ENCODE measurements at places on chromosomes 2 and 18.

GRCh38 chr2:213220967-213221603 lies 63.2 kb upstream of the SPAG16 start:
- DNase-seq = no peak

- DNase-seq = no peak
Observed at GRCh38 chr2:16161768-16162490, 221.6 kb downstream of the MYCN start.

GRCh38 chr2:223800908-223801307 lies 36.5 kb downstream of the AP1S3 start:
- no peak for DNase-seq

DNA sequence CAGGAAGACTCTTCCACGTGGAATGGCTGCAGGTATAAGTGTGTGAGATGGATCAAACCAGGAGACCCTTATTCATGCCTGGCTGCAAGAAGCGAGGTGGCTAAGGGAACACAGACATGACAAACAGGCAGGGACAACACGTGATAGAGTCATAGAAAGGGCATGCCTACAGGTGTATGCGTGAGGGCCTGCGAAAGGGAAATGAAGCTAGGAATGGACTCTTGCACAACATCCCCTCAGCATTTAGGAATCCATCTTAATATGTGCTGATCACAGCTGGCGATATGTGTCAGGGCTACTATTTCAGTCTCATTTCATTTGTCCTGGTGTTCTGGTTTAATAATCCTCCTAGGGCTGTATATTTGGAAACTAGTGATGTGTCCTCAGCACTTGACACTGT lies 291.2 kb downstream of the MYT1L start:
- no peak for DNase-seq

- DNase-seq = no peak
Observed at GRCh38 chr2:74872389-74872836, 38.5 kb downstream of the HK2 start.

GRCh38 chr2:10328670-10329579 lies 26.2 kb downstream of the HPCAL1 start:
- DNase-seq = no peak

DNA sequence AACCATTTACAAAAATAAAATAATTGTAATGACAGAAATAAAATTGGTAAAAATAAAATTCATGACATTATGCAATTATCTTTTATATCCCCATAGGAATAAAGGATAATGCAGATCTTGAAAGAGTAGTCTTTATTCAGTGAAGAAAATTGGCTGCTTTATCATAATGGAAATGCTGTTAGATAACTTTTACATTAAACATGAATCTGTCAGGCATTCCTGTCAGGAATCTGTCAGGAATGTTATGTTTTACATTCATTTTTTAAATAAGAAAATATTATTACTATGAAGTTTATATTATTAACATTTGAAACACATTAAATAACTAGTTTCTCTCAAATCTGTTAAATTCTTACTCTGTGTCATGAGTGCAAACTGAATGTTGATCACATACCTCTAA lies 1024.7 kb upstream of the TMEFF2 start:
- DNase-seq = no peak

DNA sequence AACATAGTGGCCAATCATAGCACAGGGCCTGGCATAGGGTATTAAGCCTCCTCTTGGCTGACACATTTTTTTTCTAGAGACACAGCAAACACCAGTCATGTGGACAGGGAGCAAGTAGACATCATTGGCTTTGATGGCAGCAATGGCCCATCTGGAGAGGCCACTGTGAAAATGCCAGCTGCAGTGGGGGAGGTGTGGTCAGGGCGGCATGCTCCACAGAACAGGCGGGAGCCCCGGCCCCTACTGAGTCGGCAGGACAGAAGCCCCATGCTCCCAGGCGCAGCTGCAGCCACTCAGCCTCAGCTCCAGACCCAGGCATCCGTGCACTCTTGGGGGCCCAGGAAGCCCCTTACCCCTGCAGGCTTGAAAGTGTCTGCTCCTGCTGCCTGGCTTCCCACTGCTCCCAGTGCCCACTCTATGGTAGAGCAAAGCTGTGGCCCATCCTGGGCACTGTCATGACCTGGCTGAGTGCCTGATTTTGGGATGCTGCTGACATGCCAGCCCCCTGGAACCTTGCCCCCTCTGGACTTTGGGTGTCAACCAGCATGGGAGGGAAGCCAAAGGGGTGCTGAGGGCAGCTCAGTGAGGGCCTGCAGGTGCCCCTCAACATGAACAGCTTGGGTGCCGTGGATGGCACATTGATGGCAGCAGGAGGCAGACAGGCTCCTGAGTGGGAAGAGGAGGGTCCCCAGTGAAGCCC lies 23.3 kb upstream of the UBE2F start:
- no peak for DNase-seq

DNA sequence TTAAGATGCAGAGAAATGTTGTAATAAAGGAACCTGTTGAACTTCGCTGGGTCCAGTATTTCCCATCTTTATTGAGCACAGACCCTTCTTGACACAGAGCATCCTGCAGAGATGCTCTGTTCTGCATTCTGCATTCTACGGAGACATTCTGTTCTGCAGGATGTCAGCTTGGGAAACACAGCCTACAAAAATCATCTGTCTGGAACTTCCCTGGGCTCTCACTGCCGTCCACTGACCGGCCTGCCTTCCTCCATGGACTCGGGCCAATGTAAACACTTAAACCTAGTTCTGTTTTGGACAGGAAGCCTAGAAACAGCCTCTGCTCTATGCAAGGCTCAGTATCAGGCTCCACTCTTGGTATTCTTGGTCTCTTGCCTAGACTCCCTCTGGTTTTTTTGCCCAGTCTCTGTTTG lies 90.0 kb upstream of the PPP1CB start:
- no peak for DNase-seq

DNA sequence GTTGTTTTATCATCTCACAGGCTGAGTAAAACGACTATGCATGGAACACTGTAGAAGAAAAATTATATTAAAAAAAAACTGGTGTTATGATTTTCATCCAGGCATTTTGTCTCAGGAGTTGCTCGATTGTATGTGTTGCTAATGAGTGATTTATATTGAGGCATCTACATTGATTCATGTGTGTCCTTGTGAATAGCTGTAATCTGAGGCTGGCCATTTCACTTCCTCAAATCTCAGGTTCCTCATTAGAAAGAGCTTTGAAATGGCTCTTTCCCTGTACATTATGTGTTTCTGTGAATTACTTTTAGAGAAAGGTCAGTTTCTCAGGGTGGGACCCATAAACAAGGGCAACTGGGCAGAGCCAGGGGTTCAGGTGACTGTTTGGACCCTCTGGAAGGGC lies 2.3 kb downstream of the IL18R1 start:
- DNase-seq = no peak

- no peak for DNase-seq
Observed at GRCh38 chr18:9694952-9695495, 13.1 kb upstream of the RAB31 start.

GRCh38 chr2:233090879-233091278 lies 30.7 kb downstream of the INPP5D start:
- no peak for DNase-seq

DNA sequence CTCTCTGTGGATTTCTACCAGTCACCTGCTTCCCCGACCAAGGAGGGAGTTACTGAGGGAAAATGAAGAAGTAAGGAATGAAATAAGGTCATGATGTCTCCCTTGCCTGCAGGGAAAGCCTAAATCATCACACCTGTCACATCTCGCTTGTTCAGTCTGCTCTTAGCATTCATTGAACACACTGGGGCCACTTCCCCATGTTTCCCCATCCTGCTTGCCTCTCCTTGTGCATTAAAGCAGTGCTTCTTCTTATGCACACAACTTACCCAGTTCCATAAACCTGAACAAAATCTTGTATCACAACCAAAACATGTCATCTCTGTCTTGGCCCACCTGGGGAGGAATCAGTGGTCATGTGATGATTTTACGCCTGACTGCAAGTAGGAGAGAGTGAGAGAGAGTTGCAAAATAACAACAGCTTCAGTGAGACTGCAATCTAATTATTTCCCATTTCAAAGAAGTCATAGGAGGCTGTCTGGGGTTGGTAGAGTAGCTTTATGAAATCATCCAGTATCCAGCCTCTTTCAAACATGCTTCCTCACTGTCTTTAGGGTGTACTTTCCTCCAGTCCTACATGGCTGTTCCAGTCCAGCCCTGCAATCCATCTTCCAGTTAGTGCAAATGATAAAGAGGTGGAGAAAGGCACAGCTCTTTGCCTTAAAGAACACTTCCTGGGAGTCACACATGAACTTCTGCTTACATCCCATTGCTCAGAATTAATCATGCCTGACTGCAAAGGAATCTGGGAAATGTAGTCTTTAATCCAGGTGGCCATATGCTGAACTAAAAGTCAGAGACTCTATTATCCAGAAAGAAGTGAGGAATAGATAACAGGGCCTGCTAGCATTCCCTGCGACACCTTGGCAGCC lies 220.1 kb downstream of the HAUS1 start:
- DNase-seq = no peak

GRCh38 chr2:72993147-72993932 lies 76.0 kb downstream of the EMX1 start:
- DNase-seq = peak; percentile 9

- DNase-seq = no peak
Observed at GRCh38 chr18:37900326-37900725, 334.7 kb upstream of the CELF4 start.

DNA sequence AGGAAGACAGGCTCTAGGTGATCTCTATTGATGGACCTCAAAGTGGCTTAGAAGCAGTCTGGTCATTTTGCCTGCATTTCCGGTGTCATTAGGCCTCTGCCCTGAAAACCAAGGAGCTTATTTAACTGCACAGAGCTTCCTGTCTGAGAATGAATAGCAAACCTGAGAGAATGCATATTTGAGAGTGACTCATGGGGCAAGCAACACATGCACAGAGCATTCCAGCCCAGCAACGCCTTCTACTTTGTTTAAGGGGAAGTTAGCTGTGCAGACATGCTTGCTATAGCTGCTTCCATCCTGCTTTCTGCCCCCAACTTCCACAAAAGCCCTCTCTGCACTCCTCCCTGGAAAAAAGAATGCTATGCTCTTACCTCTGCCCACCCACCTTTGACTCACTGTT lies 232.8 kb downstream of the GRB14 start:
- DNase-seq = peak; percentile 8

- peak; percentile 84 for DNase-seq
Observed at GRCh38 chr18:26091047-26091630, 726 bp upstream of the SS18 start.

GRCh38 chr2:239376351-239376750 lies 24.5 kb downstream of the HDAC4 start:
- no peak for DNase-seq

DNA sequence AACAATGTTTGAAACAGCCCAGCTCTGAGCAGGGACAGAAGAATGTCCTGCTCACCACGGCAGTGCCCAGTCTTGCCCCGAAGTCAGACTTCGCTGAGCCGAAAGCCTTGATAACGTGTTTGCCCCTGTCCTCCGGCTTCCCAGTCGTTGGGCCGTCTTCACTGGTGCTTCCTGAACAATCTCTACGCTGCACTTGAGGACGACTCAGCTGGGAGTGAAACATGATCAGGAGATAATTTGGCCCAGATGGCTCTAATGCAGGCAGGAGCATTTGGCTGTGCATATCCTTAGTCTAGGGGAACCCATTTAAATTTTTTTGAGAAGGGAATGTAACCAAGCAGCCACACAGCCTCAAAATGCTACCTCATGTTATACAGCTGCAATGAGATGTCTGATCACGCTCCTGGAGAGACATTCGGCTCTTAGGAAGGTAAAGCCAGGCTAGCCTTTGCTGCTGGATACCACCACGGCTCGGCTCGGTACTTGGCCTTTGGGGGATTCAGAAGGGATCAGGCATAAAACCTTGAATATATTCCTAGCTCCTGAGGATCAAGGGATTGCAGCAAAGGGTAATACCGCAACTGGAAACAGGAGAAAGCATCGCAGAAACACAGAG lies 43.6 kb downstream of the FECH start:
- no peak for DNase-seq

DNA sequence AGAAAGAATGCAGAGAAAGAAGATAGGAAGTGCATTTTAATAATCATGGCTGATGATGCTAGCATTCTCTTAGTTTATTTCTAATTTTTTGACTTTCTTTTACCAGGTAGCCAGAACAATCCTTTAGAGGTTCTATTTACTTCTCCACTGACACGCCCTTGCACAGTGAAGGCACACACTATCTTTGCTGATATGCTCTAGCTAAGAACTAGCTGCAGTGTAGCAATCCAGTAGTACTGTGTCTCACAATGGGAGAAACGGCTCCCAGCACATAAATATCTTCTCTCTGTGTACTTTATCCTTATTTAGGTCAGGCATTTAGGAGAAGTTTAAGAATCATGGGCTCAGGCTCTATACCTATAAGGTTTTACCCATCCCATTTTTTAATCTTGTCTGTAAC lies 1005.4 kb downstream of the LRP1B start:
- DNase-seq = no peak

GRCh38 chr18:9333441-9334328 lies 888 bp upstream of the TWSG1 start:
- peak; percentile 51 for DNase-seq

- DNase-seq = no peak
Observed at GRCh38 chr2:156625360-156626170, 189.4 kb downstream of the GPD2 start.

DNA sequence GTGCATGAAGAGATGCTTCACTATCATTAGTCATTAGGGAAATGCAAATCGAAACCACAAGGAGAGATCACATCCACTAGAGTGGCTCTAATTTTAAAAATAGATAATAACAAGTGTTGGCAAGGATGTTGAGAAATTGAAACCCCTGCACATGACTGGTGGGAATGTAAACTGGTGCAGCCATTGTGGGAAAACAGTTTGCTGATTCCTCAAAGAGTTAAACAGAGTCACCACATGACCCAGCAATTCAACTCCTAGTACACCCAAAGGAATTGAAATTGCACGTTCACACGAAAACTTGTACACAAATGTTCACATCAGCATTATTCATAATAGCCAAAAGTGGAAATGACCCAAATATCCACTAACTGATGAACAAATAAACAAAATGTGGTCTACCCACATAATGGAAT lies 179.5 kb downstream of the BCL2 start:
- DNase-seq = no peak

DNA sequence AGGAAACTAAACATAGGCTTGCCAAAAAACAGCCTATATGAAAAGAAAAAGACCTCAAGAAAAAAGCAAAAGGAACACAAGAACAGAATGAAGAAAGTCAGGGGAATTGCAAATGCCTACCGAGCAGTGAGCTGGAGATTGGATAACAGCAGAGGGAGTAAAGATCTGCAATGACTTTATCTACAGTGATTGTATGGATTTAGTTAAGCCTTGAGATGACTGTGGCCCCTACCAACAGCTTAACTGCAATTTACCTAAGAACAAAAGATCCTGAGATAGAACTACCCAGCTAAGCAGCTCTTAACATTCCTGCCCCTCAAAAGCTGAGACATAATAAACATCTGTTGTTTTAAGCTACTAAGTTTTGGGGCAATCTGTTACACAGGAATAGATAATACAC lies 20.5 kb downstream of the LNPK start:
- no peak for DNase-seq

- DNase-seq = no peak
Observed at GRCh38 chr2:8570637-8571036, 111.2 kb upstream of the ID2 start.

- no peak for DNase-seq
Observed at GRCh38 chr2:8304821-8305766, 376.8 kb upstream of the ID2 start.

Measured in GDM1 (cell line).